Naive thymus-derived CD4-positive, alpha-beta T cell (primary cell): ENCODE measurements at places on chromosomes 2 and 18.

DNA sequence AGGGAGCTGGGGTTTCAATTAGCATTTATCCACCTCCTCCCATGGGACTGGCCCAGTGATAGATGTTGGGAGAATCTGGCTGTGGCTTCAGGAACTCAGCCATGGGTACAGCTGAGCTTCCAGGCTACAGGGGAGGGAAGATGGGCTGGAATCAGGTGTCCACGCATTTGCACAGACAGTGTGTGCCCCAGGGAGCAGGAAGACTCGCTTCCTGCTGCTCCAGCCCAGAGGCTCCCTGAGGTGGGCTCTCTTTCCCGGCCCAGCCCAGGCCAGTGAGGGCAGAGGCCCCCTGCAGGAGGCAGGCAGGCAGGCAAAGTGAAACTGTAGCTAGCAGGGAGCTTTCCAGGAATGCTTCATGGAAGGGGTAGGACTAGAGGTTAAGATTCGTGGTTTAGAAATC is 28.7 kb downstream of the DYSF start:
- DNase-seq = no peak

GRCh38 chr18:50399582-50399981 is 24.7 kb downstream of the SKA1 start:
- DNase-seq = no peak

GRCh38 chr18:75859533-75859932 is 432.0 kb upstream of the SMIM21 start:
- DNase-seq = no peak

- DNase-seq = no peak
These were observed 188.2 kb downstream of the PLCL1 start for GRCh38 chr2:197992482-197993133.

- no peak for DNase-seq
These were observed 126.8 kb downstream of the CLIP4 start for GRCh38 chr2:29241955-29242565.

- no peak for DNase-seq
These were observed 60.0 kb downstream of the RBMS1 start for GRCh38 chr2:160433466-160434140.

GRCh38 chr2:694906-695510 is 17.8 kb upstream of the TMEM18 start:
- DNase-seq = no peak

- DNase-seq = no peak
These were observed 112.7 kb upstream of the DLX2 start for GRCh38 chr2:172215172-172215935.

- DNase-seq = no peak
These were observed 121.6 kb downstream of the ZRANB3 start for GRCh38 chr2:135409436-135409835.

- no peak for DNase-seq
These were observed 33.3 kb upstream of the GMCL1 start for GRCh38 chr2:69796174-69796573.

DNA sequence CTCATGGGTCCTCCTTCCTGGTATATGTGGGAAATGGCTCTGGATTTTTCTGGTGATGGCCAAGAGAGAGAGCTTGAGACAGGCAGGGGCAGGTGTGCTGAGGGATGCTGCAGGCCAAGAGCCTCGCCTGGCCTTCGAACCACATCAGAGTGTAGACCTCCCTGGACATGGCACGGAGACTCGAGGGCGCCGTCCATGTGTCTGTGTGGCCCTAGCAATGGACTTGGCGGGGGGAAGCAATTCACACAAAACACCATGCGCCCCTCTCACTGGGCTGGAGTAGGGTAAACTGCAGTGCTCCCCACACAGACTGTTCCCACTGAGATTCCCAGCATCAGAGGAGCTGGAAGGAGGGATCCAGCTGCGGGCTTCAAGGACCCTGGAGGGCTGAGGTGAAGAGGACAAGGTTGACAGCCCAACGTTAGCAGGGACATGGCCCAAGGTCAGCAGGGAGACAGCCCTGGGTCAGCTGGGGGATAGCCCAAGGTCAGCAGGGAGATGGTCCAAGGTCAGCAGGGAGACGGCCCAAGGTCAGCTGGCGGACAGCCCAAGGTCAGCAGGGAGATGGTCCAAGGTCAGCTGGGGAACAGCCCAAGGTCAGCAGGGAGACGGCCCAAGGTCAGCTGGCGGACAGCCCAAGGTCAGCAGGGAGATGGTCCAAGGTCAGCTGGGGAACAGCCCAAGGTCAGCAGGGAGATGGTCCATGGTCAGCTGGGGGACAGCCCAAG is 75.4 kb upstream of the HDAC4 start:
- DNase-seq = no peak
